ENCODE measurements at places on chromosomes 5 and 9. TPM values are rescaled to one million over a fixed set of nuclear protein-coding genes. Genes with fewer than 3 reads are reported as not detected.

DOK3 gene
- 4.3 TPM for total RNA-seq

ANKRD31 gene
- total RNA-seq: 0.08 TPM

SLC25A48 gene
- total RNA-seq: not detected

DMRT3 gene
- not detected for total RNA-seq

SLC9A3 gene
- total RNA-seq: 2.0 TPM

RASGEF1C gene
- 0.09 TPM for total RNA-seq

RANBP3L gene
- not detected for total RNA-seq

TTC33 gene
- 16.1 TPM for total RNA-seq

NTNG2 gene
- 1.5 TPM for total RNA-seq

LECT2 gene
- not detected for total RNA-seq

GGTA1 gene
- total RNA-seq: not detected

BRINP1 gene
- total RNA-seq: 0.17 TPM

PRSS3 gene
- total RNA-seq: 18.7 TPM

KIF24 gene
- 3.7 TPM for total RNA-seq

BICD2 gene
- total RNA-seq: 36.8 TPM

SLC27A4 gene
- 36.3 TPM for total RNA-seq

GZMA gene
- total RNA-seq: not detected

TIMD4 gene
- total RNA-seq: 0.98 TPM

MED27 gene
- 35.9 TPM for total RNA-seq

NUP188 gene
- total RNA-seq: 38.9 TPM

FNIP1 gene
- total RNA-seq: 11.1 TPM

PPP3R2 gene
- total RNA-seq: not detected

ARHGEF28 gene
- total RNA-seq: 12.2 TPM

PCDHB6 gene
- total RNA-seq: 0.89 TPM

WNT8A gene
- total RNA-seq: not detected

SHC3 gene
- total RNA-seq: 0.32 TPM

LCP2 gene
- total RNA-seq: not detected

PCDHGC4 gene
- total RNA-seq: not detected

SLC1A1 gene
- 0.79 TPM for total RNA-seq

RIOK2 gene
- 27.3 TPM for total RNA-seq

CEP120 gene
- 11.4 TPM for total RNA-seq

BTNL3 gene
- not detected for total RNA-seq

CDC25C gene
- total RNA-seq: 10.5 TPM

HTR4 gene
- not detected for total RNA-seq

SPOCK1 gene
- total RNA-seq: 17.0 TPM

MAP1B gene
- 28.3 TPM for total RNA-seq

NDUFB6 gene
- total RNA-seq: 111 TPM

STPG3 gene
- total RNA-seq: not detected

NMUR2 gene
- total RNA-seq: 0.13 TPM

WNK2 gene
- 4.1 TPM for total RNA-seq

BARHL1 gene
- total RNA-seq: not detected

C5orf52 gene
- total RNA-seq: not detected

OSMR gene
- total RNA-seq: 51.6 TPM

ERBIN gene
- 25.3 TPM for total RNA-seq

ANKRD18B gene
- total RNA-seq: 4.3 TPM

SOX30 gene
- not detected for total RNA-seq

PCDHA12 gene
- 3.4 TPM for total RNA-seq

BTNL8 gene
- not detected for total RNA-seq

C9 gene
- total RNA-seq: not detected

ROPN1L gene
- 2.3 TPM for total RNA-seq

PCDH12 gene
- total RNA-seq: not detected

ENHO gene
- total RNA-seq: 2.0 TPM
